ENCODE measurements at places on chromosomes 12 and 14.

DNA sequence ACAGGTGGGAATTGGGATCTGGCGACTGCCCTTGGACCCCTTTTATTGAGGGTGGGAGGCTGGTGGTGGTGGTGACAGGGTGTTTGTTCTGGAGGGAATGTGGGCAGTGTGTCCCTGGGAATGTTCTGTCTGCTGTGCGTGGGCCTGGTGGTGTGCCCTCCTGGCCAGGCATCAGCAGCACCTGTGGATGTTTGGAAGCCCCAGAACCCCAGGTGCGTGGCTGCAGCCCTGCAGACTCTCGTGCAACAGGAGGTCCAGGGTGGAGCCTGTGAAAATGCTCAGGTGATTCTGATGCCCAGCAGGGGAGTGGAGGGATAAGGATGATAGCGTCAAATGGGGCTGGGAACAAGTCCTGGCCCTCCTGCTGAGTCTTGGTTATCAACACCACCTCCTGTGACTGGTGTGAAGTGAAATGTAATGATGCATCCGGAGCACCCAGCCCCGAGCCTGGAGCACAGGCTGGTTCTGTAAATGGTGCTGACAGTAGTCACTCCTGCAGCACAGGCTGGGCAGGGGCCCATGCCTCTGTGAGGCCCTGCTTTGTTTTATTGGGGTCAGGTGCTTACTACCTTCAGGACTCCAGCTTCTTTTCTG, 176.6 kb downstream of the TSPAN9 start:
- no peak for DNase-seq

DNA sequence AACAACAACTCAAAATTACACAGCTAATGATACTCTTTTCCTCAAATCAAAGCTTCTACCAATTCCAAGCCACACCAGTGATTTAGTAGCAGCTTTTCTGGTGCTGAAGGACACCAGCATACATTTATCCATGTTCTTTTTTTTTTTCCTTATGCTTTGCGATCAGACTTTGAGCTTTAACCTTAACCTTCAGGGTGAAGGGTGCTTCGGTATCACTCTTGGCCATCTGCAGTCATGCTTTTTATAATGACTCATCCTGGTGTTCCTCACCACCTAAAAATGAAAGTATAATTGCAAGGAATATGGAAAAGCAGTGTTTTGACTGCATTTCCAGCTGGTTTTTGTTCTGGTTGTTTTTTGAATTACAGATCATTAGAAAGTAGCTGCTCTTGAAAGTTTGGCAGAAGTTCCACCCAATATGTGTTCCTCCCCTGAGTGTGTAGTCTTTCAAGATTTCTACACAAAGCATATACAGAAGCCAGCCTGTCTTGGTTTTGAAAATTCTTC, 1.3 kb upstream of the SLC41A2 start:
- DNase-seq: no peak

DNA sequence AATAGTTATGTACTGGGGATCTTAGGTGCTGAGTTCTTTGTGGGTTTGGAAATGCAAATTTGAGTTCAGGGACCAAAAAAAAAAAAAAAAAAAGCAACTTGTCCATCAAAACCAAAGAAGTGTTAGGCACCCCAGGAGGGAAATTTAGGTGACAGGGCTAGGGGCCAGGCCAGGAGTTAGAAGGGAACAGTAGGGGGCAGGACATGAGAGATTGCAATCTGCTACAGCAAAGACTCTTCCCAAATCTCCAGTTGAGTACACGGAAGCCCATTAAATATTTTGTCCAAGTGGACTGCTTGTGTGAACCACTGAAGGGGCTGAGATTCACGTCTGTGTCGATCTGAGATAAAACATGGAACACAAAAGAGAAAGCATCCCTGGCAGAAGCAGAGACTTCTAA, 52.8 kb downstream of the TSPAN19 start:
- no peak for DNase-seq

DNA sequence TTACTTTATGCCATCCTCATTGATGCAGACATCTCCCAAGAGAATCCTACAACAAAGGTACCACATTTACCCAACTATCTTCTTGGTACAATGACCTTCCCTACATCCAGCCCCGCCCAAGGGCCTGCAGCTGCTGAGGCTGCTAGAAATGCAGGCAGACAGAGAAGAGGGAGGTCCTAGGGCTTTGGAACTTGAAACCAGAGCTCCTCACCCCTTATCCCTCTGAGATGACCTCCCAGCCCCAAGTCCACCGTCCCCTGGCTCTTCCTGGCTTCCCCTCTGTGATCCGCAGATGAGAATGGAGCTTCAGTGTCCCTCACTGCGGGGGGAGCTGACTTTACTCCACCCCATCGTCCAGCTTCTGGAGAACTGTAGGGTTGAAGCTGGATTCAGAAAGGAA, 1.6 kb upstream of the TNFRSF1A start:
- no peak for DNase-seq

DNA sequence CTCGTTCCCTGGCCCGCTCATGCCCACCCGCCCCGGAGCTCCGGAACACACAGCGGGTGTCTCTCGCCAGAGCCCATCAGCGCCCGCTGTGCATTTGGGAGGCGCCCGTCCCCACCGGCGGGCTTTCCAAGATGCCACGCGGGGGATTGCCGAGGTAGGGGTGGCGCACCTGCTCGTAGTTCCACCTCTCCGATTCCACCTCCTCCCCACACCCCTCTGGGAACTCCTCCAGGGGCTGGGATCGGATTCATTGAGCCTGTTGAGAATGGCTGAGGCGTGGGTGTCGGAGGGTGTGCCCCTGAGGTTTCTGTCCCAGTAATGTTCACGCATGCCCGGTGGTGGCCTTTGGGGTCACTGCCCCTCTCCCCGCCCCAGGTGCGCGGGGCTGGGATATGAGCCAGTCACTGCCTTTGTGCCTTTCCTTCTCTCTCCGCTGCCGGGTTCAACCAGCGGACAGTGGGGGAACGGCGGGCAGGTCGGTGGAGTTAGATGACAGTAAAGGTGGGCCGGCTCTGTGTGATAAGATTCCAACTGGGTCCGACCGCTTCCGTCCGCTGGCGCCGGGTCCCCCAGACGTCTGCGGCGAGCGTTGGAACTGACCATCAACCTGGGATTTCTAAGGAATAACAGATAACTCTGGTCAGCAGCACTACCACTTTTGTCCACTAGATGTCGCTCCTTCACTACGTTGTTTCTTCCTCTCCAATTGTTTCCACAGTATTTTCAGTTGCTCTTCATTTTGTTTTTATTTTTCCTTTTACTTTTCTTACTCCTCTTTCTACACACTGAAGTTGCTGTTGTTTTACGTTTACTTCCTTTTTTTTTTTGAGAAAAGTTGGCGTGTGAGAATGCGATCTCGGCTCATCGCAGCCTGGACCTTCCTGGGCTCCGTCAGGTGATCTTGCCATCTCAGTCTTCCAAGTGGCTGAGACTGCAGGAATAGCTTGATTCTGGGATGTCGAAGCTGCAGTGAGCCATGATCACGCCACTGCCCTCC, 178.1 kb upstream of the ALG10B start:
- peak; percentile 71 for DNase-seq

GRCh38 chr14:80095623-80096022, 115.7 kb downstream of the DIO2 start:
- DNase-seq: no peak

GRCh38 chr14:37779480-37779879, 184.1 kb downstream of the TTC6 start:
- no peak for DNase-seq

DNA sequence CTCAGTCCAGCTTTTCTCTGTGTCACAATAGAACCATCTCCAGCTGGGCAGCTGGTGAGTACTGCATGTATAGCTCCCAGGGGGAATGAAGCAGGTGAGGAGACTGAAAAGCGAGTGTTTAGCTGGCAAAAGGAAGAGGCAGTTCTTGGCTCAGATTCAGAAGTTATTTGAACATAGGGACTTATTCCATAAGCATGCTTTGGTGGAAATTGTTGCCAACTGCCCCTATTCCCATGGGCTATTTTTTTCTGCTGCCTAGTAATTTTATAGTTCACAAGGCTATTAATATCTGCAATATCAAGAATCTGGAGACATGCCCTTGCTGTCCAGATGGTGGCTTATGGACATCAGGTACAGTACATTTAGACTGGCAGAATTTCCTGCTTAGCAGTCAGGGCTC, 1112.7 kb downstream of the LRFN5 start:
- peak; percentile 100 for DNase-seq

DNA sequence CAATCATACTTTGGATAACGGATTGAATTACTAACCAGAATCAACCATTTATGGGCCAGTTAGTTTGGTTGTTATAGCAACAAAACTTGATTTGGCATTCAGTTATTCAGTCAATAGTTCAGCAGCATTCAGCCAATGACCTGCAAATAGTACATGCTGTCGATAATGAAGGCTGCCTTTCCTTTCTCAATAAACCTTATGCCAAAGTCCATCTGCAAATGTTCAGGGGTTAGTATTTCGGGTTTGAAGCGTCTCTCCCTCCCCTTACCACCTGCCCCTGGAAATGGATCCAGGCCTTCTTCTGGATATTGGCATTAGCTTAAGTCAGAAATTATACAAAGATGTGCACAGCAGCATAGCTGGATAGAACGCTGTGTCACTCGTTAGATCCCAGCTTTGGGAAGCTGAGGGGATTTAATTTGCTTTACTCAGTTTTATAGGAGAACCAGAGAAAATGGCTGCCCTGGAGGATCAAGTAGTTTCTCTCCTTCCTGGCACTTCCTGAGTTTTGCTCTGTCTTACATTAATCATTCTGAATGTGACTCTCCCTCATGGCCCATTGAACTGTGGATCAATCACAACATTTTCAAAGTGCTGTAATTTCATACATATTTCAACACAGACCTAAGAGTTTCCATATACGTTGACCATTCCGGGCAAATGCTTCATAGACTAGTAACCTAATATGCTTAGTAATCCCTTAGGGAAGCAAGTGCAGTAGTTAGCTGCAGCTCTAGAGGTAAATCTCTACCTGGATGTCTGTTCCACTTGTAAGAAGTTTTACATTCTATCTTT, 46.7 kb upstream of the PTPRR start:
- DNase-seq: no peak

DNA sequence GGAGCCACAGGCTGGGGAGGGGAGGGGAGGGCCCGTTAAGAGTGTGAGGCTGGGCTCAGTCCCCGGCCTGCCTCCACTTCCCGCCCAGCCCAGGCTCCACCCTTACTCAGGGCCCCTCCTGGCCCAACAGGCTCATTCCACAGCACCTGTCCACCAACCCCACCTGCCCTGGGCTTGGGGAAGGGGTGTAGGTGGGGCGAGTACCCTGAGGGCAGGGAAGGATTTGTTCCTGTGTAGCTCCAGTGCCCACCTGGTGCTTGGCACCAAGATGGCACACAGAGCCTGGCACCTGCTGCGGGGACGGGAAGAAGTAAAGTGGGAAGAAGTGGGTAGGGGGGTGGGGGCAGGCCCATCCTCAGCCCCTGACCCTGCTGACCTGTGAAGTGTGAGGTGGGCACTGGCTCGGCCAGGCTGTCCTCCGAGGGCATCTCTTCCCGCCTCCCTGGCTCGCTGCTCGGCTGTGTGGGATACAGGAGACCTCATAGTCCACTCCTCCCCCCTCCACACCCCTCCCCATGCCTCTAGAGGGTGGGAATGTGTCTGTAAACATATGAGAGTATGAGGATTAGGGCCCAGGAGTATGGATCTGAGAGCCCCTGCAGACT, 35.1 kb downstream of the NCKAP5L start:
- DNase-seq: no peak

DNA sequence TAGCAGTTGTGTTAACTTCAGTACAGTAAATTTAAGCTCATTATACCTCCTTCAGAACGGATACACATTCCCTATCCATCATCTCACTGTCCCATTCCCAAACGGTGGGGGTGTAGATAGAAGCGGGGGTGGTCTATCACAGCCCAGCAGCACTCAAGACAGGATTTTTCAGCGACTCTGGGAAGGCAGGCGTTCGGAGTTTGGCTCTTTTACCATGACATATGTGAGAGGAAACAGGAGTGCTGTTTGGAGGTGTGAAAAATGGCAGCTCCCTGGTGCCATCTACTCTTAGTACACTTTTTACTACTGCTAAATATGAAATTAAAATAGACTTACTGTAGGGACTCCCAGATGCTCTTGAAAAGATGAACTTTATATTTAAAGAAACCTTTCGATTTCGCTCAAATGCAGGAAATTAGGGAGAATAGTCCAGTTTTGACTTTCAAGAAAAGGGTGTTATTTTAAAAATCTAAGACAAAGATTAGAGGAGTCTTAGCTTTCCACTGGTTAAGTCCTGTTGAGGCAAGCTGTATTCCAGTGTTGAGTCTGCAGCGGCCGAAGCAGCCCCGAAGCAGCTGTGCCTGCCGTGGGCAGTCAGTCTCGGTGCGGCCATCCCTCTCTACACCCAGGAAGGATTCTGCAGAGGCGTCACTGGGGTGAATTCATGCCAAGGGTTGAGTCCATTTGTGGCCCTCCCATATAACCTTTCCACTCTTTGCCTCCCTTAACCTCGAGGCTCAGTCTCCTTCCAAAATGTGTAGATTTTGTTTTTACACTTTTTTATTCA, 42.1 kb downstream of the KCNMB4 start:
- no peak for DNase-seq

- DNase-seq: no peak
Measured at GRCh38 chr12:105221583-105222283, 14.2 kb downstream of the APPL2 start.

Data from NCI-H1105 treated with DMSO at 0.1 percent for 48 hours (cell line).